RPMI8226 (cell line): ENCODE measurements at places on chromosomes 13 and 19.

- DNase-seq: no peak
Observed at GRCh38 chr13:112103961-112104880, 37.3 kb downstream of the SOX1 start.

DNA sequence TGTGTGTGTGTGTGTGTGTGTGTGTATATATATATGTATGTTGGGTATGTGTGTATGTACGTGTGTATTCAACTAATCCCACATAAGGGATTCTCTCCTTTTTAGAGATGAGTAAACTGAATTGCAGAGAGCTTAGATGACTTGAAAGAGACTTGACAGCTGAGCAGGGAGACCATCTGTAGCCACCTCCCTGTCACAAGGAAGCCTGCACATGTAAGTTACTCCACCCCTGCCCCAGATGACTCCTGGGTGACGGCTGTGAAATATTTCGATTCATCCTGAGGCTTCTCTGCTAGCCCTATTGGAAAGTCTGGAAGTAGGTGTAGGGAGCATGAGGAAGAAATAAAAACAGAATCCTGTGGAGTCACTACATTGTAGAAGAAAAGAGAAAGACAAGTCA lies 480.4 kb downstream of the FOXO1 start:
- no peak for DNase-seq

DNA sequence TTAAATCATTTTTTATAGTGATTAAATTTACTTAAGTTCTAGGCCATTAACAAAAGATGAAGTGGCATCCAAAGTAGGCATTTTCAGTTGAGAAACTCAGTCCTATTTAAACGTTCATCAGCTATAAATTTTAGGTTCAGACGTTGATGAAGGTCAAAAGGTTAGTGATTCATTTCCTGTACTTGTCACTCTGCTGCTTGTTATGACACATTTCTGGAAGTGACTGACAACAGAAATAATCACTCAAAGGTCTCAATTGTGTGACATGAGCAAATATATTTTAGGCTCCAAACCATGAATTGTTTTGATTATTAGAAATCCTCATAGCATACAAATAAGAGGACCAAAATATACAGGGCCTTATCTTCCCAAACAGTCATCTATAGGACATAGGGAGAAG lies 10.3 kb upstream of the EDNRB start:
- DNase-seq: no peak

DNA sequence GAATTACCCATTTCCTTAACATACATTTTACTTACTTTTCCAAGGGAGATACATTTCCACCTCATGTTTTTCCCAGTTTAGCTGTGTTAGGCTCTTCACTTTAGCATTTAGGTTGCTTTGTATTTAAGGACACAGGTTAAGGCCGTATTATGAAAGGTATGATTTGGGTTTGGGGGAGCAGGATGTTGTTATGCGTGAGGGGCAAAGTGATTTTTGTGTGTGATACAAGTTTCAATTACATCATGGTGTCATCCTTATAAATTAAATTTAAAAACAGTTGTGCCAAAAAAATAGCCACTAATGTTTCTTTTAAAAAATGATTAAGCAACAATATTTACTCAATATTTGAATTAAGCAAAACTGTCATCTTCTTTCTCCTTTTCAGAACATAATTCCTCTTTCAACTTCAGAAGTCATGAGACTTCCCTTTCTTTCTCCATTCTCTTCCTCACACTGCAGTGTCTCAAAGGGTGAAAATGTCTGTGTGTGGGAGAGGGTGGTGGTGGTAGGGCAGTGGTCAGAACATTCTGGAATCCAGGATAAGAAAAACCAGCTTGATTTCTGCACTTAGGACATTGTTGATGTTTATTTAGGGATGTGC lies 126.2 kb downstream of the KCNRG start:
- no peak for DNase-seq

- peak; percentile 72 for DNase-seq
Observed at GRCh38 chr19:45615795-45616703, 14.0 kb upstream of the GPR4 start.

GRCh38 chr19:39347332-39348164 lies 5.3 kb downstream of the SAMD4B start:
- no peak for DNase-seq

- peak; percentile 37 for DNase-seq
Observed at GRCh38 chr13:41780715-41781706, 179.9 kb downstream of the VWA8 start.

DNA sequence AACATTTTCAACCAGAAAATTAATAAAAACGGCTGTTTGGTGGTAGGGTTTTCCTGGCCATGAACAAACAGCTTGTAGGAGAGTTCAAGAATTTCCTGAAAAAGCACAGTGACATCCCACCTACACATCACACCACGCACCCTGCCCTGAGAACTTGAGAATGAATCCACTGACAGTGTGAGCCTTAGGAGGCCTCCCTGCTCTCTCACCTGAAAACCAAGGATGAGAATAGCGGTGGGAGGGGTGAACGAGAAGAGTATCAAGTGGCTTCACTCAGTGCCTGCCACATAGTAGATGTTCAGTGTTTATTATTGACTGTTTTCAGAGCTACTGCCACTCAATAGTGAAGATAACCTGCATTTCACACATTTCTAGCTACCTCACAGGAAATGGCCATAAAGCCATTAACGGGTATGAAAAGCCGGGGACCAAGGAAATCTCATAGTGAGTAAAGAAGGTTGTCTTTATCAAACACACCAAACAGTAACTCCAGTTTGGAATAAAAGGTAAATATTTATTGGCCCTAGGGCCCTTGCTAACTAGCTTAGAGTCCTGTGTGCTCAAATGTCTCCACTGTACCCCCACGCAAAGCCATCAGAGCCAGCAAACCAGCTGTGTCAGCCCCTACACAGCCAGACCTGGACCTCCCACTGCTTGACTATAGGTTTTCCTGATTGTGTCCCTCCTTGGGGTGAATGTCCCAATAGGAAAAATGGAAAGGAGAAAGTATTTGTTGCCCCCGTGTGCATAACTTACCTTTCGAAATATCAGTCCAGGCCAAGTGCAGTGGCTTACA lies 40.6 kb downstream of the TPT1 start:
- DNase-seq: no peak

- no peak for DNase-seq
Observed at GRCh38 chr13:76646946-76647345, 239.3 kb downstream of the KCTD12 start.

GRCh38 chr19:12665671-12666264 lies 774 bp downstream of the MAN2B1 start:
- no peak for DNase-seq

GRCh38 chr13:110396476-110396875 lies 89.4 kb downstream of the COL4A2 start:
- no peak for DNase-seq

- no peak for DNase-seq
Observed at GRCh38 chr13:103859952-103860351, 793.7 kb upstream of the SLC10A2 start.

DNA sequence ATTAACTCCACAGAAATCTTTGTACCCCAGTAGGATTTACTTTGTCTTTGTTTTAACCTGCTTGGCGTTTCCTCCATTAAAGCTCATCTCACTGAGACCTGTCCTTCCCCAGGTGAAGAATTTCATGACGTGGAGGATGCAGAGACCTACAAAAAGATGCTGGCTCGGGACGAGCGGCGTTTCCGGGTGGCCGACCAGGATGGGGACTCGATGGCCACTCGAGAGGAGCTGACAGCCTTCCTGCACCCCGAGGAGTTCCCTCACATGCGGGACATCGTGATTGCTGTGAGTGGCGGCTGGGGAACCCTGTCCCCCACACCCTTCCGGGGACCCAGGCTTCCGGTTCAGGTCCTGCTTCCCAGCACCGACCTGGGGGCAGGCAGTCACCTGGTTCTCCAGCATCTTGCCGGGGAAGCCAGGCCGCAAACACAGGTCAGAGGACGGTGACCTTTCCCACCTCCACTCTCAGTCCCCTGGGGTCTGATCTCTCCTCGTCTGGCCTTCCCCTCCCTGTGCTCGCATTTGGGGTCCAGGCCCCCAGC lies 9.2 kb downstream of the RCN3 start:
- DNase-seq: no peak

GRCh38 chr13:108154421-108154858 lies 60.9 kb downstream of the LIG4 start:
- no peak for DNase-seq

GRCh38 chr19:13275016-13275722 lies 125.0 kb downstream of the IER2 start:
- no peak for DNase-seq

GRCh38 chr13:28953714-28954418 lies 133.7 kb downstream of the MTUS2 start:
- no peak for DNase-seq

DNA sequence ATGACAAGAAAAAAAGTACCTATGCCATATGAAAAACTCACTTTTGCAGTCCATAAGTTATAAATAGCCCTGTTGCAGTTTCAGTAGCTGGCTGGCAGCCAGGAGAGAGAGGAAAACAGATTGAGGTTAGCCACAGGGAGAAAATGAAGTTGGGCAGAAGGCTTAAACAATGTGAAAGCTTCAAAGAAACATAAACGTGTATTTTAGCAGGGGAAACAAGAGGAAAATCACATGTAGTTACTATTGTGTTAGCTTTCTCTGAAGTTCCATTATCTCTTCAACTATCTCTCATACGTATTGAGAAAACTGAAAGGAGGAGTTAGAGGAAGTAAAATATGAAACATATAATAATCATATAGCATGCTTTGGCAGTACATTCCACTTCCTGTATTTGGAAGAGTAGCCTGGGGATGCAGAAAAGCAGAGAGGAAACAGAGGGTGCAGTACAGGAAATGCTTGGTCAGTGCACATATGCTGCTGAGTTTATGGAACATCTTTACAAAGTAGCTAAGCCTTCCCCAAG lies 1551.1 kb downstream of the EFNB2 start:
- DNase-seq: peak; percentile 83

DNA sequence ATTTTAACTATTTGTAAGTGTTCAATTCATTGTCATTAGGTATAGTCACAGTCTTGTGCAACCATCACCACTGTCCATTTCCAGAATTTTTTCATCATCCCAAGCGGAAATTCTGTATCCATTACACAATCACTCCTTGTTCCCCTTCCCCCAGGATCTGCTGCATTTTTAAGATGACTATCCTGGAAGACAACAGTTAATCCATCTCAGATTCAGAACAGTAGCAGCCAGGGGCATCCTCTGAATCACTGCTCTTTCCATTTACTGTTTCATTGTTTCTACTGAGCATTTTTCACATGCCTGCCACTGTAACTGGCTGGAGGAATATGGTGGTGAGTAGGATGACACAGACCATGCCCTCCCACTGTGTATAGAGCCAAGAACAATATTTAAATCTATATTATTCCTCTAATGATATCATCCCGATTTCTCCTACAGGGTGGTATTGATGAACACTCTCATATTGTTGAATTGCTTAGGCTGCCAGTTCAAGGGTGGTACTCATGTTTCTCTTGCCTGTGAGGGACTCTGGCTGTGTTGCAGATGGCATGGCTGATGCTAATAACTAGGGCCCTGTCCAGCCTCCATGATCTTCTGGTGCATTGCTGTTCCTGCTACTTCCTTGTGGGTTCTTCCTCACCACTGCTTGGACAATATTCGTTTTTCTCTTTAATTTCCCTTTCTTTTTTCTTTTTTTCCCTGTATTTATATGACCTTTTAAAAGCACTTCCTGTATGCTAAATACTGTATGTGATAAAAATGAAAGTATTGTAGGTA lies 59.0 kb downstream of the WDFY2 start:
- no peak for DNase-seq

DNA sequence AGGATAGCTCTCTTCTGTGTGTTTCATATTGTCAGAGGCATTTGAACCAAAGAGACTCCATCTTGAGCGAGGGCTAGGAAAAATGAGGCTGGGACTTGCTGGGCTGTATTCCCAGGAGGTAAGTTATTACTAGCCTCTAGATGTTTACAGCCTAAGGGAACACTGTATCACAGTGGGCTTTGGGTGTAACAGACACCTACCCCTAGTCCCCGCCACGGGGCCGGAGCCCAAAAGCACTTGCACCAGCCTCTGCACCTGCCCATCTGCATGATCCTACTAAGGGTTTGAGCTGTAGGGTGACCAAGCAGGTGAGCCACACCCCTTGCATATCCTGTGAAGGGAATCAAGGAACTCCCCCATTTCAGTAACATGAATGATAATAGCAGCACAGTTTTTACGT lies 1972.2 kb downstream of the OLFM4 start:
- no peak for DNase-seq

DNA sequence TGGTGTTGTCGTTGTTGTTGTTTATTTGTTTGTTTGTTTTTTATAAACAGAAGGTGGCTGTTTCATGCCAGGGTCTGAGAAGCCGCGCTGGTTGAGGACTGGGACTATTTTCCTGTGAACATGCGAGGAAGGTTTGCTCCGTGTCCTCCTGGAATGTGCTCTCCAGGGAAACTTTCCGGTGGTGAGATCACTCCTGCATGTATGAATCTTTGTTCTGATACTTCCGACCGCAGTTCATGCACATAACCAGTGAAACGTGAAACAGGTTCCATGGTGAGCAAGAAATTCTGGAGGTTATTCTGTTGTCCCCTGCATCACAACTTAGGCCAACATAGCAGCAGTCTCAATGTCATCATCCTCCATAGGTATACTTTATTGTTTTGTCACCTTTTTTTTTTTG lies 187.6 kb upstream of the ARGLU1 start:
- no peak for DNase-seq

GRCh38 chr13:21050288-21051197 lies 10.8 kb downstream of the LATS2 start:
- no peak for DNase-seq

DNA sequence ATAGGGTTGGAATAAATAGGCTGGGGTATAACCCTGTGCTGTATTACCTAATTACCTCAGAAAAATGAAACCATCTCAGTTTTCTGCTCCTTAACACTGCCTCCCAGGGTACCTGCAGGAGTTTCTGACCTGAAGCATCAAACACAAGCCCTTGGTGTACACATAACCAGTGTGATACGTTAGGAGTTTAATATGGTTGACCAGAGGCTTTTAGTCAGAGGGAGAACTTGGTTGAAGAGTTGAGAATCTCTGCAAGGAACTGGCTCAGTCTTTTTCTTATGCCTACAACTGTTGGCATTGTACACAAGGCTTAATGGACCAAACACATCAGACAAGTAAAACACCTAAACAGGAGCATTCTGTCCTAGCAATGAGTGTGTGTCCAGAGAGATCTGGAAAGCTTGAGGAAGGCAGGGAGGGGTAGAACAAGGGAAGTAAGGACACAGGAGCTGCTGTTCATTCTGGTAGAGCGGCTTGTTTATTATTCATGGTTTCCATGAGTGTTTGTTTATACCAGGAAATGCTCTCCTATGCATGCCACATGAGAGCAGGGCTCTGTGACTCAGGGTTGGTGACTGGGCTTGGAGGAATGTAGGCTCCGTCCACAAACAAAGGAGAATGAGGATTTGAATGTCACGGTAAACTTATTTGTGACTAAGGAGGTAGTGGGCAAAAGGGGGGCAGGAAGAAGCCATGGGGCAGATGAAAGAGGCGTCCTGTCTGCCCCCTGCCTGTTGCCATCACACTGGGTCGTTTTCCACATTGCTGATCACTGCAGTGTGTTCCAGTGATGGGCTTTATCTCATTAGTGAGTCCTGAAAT lies 11.9 kb upstream of the SPATA13 start:
- no peak for DNase-seq

- no peak for DNase-seq
Observed at GRCh38 chr13:62113179-62113578, 697.5 kb upstream of the PCDH20 start.
